ENCODE measurements at places on chromosomes 2 and 18.

DNA sequence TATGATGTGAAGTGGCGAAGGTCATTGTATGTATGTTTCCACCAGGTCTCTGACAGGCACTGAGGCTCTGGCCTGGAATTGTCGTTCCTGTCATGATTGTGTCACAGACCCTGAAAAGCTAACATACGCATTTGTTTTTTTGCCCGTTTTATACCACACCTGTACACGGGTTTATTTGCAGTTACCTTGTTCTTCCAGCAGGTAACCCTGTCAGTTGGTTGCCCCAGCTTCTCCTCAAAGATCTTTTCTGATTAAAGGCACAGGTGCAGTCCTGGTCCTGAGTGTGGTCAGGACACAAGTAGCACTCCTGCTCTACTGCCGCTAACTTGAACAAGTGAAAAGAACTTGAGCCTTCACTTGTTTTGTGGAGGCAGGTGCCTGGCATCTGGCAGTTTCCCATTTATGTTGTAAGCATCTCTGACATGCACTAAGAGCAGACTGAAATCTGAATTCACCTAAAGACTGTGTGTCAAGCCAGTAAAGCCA, 19.9 kb downstream of the CD8A start:
- DNase-seq, result no peak

DNA sequence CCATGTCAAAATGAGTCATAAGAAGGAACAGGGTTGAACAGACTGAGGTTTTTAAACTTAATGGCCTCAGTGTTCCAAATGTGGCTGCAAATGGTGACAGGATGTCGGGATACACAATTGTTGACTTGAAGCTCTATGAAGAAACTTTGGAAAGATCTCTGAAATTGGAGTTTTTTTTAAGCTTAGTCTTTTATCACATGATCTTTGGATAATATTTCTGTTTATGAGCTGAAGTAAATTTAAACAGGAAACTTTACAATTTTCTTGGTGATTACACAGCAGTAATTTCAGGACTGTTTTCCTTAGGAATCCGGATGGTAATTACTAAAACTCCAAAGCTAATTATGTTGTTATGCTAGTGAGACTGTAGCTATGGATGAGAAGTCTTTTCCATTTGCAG, 199.1 kb upstream of the NRXN1 start:
- no peak for DNase-seq

- DNase-seq, result peak; percentile 34
Measured at GRCh38 chr2:100321866-100322820, at the start of gene LONRF2. Gene LONRF2, minus strand, starts transcription at chr2:100322501. Its CDS starts 408 bp downstream, at chr2:100322093.

- DNase-seq, result peak; percentile 66
Measured at GRCh38 chr2:48315896-48316194, 214.1 kb upstream of the STON1 start.

DNA sequence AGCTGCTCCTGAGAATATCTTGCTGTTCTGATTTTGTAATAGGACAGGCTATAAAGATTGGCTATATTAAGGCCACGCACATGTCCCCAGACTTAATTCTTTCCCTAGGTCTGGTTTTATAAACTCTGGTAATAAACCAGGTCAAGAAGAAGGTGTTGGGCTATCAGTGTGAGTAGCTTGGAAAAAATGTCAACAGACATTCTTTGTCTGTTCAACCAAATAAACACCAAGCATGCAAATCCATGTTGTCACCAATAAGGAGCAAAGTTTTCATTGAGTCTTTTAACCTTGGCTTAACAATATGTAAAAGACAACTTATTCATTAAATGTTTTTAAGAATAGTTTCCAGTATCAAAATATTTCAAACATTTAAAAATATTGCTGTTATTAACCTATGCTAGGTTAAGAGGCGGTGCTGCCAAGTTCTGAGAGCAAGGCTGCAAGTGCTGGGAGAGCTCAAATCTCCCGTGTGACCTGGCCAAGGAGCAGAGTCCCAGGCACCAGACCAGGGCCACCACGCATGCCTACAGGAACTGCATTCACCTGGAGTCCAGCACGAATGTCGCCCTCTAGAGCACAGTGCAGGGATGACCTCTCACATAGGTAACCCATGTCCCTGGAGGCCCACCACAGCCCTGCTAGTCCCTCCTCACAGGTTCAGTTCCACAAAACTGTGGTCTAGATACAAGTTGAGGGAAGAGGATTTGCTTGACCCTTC, 120.5 kb upstream of the POU3F3 start:
- peak; percentile 67 for DNase-seq

- DNase-seq, result no peak
Measured at GRCh38 chr18:64019922-64020756, 50.3 kb downstream of the SERPINB8 start.

- no peak for DNase-seq
Measured at GRCh38 chr2:8661736-8662135, 20.1 kb upstream of the ID2 start.

DNA sequence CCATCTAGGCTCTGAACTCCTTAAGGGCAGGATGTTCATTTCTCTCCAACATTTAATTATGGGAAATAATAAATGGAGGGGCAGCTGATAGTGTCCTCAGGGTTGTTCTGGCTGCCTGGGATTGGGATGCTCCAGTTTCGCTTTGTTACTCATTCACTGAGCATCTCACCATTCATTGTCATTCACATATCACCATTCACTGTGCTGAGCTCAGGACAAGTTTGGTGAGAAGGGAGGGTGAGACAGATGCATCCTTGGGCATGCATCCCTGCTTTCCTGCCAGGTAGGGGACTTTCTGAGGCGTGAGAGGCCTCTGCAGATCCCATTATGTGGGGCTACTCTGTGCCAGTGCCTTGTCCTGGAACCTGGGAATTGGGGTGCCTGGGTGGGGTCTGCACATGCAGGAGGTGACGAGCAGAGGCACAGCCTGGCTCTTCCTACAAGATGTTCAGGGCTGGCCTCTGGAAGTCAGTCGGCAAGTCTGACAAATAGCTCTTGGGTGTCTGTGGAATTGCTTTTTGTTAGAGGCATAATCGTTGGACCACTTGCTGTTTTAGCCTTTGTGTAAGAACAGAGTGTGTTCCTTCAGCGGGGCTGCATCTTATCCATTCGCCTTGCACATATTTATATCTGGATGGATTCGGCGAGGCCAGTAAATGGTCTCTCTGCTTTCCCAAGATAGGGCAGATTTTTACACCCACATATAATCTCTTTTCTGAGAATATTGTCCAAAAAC, 323.2 kb upstream of the THSD7B start:
- no peak for DNase-seq

GRCh38 chr2:97732436-97733340, 19.3 kb downstream of the ZAP70 start:
- no peak for DNase-seq

- no peak for DNase-seq
Measured at GRCh38 chr2:117071556-117072102, 742.9 kb upstream of the DDX18 start.

GRCh38 chr2:85431570-85432205, 13.2 kb downstream of the SH2D6 start:
- no peak for DNase-seq

- no peak for DNase-seq
Measured at GRCh38 chr2:44787663-44788062, 153.8 kb upstream of the SIX3 start.

DNA sequence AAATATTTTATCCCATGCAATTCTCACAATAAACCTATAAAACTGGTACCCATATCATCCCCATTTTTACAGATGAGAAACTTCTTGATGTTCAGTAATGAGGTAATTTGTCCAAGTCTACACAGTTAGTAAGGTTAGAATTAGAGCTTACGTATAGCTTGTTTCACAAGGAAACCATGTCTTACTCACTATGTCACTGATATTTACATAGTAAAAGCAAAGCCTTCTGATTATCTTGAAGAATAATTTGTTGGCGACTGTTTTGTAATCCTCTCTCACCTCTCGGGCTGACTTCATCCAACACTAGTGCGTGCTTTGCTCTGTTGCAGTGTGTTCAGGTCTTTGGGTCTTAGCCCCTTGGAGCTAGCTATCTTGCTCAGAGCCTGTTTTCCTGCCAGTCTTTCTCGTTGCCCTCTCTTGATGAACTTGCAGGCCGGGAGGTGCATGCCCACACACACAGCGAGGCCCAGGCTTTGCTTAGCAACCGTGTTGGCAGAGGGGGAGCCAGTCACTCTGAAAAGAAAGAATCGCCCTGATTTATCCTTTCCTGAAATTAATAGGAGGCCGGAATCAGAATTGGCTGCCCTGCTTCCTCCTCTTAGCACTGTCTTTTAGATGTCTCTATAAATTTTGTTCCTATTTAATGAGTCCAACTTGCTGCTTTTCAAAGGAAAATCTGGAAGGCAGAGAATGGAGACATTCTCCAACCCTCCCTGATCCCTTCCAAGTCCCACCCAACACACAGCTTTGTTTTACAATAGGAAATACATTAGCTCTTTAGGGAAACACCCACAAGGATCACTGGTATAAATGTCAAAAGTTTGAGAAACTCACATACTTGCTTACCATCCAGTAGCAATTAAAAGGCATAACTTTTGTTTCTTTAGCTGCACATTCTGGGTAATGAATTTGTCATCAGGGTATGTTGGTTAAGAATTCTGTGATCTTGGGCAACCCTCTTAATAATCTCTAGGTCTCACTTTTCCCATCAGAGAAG, 97.6 kb upstream of the SEC11C start:
- no peak for DNase-seq

GRCh38 chr2:61006486-61007105, 10.9 kb upstream of the PEX13 start:
- DNase-seq, result no peak

DNA sequence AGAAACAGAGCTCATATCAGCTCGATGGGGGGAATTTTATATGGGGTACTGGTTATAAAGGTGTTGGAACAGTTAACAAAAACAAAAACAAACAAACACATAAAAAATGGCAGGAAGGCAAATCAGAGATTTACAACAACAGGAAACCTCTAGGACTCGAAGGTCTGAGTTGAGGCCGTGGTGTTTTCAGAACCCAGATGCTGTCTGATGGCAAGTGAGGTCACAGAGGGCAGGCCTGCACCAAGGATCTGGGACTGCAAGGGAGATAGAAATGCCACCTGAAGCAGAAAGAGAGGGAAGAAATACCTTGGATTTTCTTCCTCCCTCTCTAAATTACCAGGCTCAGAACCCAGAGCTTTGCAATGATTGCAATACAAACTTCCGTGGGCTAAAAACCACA, 429.5 kb downstream of the ZNF521 start:
- DNase-seq, result no peak

DNA sequence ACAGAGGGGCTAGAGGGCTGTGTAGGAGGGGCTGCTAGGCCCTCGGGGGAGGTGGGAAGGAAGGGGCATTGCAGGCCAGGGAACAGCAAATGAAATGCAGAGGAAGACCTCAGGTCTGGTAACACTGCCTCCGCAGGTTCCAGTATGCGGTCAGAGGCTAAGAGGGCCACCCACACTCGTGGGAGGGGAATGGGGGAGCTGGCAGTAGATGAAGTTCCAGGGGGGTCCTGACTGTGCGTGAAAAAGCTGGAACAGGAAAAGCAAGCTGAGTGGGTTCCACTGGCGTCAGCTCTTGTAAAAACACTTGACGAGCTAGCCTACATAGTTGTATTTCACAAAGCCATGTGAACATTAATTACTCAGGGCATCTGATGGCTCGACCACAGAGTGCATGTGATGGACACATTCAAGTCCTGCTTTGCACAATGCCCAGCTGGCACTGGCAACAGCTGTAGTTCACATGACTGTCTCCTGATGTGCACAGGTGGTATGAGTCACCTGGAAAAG, 29.0 kb upstream of the PTPN4 start:
- DNase-seq, result no peak

- DNase-seq, result peak; percentile 33
Measured at GRCh38 chr2:181354626-181355025, 102.6 kb upstream of the ITGA4 start.

DNA sequence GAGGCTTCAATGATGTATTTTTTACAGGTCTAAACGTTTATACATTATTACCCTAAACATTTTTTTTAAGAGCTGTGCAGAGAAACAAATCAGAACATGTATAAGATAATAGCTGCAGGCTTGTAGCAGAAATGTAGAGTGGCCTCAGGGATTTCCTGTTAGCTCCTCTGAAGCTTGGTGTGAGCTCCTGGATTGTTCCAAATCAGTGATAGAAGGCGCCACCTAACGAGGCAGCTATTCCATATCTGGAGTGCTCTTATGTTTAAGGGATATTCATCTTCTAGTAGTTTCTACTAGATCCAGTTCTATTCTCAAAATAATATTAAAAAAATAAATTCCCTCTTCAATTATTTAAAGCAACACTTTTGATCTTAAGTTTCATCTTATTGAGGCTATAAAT, 93.1 kb downstream of the LRP1B start:
- DNase-seq, result no peak

GRCh38 chr2:237581751-237582746, 8.5 kb downstream of the RAB17 start:
- DNase-seq, result peak; percentile 38

DNA sequence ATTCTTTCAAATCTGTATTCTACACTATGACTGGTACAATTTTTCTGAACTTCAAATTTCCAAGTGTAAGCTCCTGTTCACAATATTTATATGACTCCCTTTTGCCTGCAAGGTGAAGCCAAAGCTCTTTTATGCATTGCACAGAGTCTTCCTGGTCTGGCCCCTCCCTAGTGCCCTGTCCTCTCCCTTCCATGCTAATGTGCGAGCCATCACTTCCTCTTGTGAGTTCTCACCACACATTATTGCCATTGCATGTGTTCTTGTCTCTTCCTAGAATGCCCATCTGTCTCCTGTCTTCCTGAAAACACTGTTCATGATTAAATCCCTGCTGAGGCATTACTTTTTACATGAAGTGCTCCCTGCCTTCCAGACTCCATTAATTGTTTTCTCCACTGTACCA, 169.9 kb downstream of the MC4R start:
- DNase-seq, result peak; percentile 13

- DNase-seq, result no peak
Measured at GRCh38 chr2:233821196-233821595, 33.1 kb downstream of the HJURP start.

DNA sequence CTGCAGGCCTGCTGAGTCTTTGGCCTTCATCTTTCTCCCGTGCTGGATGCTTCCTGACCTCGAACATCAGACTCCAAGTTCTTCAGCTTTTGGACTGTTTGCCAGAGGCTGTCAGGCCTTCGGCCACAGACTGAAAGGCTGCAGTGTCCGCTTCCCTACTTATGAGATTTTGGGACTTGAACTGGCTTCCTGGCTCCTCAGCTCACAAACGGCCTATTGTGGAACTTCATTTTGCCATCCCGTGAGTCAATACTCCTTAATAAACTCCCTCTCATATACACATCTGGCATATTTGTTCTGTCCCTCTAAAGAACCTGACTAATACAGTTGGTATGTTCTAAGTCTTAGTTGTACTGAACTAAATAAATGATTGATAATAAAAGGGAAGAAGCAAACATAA, 702.8 kb upstream of the LINC00305 start:
- no peak for DNase-seq

- no peak for DNase-seq
Measured at GRCh38 chr2:95034818-95035217, 9.3 kb downstream of the MAL start.
